ENCODE measurements at places on chromosomes 13 and 19. TPM values are rescaled to one million over a fixed set of nuclear protein-coding genes. Genes with fewer than 3 reads are reported as not detected.

The PROSER3 gene
- 14.3 TPM for total RNA-seq

The KASH5 gene
- total RNA-seq, result not detected

The CEACAM20 gene
- not detected for total RNA-seq

The GNG8 gene
- not detected for total RNA-seq

The IRGC gene
- not detected for total RNA-seq
